ENCODE measurements at places on chromosomes 1 and 21. TPM values are rescaled to one million over a fixed set of nuclear protein-coding genes. Genes with fewer than 3 reads are reported as not detected.

DNA sequence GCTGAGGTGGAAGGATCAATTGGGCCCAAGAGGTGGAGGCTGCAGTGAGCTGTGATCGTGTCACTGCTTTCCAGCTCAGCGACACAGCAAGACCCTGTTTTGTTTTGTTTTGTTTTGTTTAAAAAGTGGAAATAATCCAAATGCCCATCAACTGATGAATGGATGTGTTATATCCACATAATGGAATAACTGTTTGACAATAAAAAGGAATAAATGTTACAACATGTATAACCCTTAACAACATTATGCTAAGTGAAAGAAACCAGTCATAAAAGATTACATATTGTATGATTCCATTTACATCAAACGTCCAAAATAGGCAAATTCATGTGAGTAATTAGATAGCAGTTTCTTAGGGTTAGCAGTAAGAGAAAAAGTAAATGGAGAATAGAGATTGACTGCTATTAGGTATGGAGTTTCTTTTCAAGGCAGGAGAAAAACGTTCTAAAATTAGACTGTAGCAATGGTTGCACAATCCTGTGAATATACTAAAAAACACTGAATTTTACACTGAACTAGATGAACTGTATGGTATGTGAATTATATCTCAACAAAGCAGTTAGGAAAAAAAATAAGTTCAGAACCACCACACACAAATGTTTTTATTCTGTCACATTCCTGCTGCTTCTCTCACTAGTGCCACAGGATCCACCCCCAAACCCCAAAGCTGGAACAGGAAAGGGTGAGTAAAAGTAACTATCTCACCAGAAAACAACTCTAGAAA is 15.7 kb downstream of the FOXJ3 start:
- DNase-seq, result no peak

DNA sequence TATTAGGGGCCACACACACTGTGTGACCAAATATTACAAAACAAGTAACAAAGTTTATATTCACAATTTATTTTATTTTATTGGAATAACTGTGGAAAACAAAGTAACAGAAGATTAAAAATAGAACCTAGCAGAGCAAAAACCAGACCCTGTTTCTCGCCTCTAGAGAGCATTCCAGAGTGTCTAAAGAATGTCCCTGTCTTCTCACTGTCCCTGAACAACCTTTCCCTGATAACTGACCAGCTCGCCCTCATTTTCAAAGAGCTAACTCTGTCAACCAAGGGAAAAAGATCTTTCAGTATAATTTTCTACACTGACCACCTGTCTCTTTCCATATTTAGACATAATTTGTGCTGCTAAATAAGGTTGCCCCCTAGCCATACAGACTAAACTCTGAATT is 646.9 kb downstream of the USP25 start:
- DNase-seq, result no peak

GRCh38 chr1:168101336-168101735 is 35.4 kb downstream of the GPR161 start:
- no peak for DNase-seq

GRCh38 chr1:172255223-172255560 is 165.3 kb upstream of the C1orf105 start:
- no peak for DNase-seq

GRCh38 chr1:235326719-235327558 is 1.0 kb downstream of the ARID4B start:
- peak; percentile 15 for DNase-seq

DNA sequence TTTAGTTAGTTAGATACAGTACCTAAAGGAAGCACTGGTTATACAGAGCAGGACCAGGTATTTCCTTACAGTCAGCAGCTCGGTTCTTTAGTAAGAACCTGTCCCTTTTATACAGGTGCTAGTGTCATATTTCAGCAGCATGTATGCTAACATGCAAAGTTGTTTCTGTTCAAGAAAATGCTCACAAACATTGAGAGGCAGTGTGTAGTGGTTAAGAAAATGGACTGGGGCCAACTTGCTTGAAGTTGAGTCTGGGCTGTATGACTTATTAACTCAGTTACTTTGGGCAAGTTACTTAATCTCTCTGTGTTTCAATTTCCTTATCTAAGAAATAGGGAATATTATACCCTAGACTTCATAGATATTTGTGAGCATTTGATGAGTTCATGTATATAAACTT is 31.1 kb downstream of the AK4 start:
- DNase-seq, result no peak

DNA sequence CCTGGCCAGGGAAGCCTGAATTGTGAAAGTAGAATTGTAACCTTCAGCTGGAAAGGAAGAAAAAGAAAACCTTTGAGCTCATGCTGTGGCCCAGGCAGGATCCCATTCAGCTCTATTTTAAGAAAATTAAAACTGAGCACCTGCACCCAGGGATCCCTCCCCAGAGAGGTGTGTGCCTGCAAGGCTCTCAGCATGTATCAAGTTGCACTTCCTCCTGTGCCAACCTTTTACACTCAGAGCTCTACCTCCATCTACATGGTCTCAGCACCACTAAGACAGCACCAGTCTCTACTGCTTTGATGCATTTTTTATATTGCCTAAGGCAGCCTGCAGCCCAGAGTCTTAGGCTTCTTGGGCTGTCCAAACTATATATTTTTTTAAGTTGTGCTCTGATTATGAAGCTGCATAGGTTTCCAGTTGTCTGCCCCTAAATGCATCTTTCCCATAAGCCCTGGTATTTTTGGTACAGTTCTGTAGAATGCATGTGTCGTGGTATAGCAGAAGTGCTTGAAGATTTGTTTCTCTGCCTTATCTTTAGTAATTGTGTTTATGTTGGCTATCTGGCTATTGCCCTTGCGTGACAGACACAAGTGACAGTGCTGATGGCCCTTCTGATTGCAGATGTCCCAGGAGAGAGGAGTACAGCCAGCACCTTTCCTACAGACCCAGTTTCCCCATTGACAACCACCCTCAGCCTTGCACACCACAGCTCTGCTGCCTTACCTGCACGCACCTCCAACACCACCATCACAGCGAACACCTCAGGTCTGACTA is 63.1 kb downstream of the PTPRC start:
- no peak for DNase-seq

DNA sequence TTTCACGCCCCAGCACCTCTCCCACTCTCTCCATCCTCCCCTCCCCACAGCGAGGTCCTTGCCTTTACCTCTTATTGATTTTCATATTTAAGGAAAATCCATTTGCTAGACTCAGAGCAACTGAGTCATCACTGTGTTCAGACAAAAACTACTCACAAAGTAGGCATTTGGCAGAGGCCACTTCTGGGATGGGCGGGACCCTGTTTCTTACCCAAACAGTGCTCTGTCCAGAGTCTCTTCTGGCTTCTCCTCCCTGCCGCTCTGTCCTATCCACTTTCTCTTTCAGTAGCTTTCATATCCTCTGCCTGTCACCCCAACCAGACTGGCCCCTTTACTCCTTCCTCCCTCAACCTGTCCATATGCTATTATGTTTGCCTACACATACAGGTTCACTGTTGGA is 2.4 kb upstream of the NAV1 start:
- no peak for DNase-seq

GRCh38 chr1:85406887-85407533 is 57.9 kb downstream of the DDAH1 start:
- DNase-seq, result peak; percentile 85

GRCh38 chr1:12473596-12474362 is 144.2 kb downstream of the DHRS3 start:
- peak; percentile 61 for DNase-seq

GRCh38 chr1:3316340-3316943 is 138.0 kb upstream of the ARHGEF16 start:
- no peak for DNase-seq

DNA sequence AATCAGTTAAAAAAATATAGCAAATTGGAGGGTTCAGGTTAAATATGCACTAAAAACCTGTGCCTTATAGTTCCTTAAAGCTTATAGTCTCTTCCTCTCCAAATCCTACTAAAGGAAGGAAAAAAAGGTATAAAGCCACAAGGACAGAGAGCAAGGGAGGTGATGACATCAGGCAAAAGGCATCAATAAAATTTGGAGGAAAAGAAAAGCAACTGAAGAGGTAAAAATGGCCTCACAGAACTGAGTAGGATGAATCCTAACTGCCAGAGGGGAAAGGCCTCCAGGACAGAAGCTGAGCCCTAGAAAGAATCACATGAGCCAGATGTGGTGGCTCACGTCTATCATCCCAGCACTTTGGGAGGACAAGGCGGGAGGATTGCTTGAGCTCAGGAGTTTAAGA is 8.1 kb downstream of the CCSAP start:
- DNase-seq, result no peak

DNA sequence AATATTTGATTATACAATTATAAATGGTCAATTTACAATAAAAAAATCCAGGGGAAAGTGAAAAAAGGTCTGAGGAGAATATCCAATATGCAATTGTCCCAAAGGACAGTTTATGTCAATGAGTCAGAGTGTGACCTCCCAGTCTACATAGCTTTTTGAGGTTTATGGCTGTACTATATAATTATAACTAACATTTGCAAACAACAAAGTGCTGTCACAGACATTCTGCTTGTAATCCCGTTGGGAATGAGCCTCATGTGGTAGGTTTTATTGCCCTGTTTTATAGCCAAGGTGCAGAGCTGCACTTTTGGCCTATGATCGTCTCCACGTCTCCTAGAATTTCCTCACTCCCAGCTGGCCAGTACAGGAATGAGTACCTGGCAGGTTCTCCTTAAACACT is 103.8 kb downstream of the ADSS2 start:
- DNase-seq, result no peak

DNA sequence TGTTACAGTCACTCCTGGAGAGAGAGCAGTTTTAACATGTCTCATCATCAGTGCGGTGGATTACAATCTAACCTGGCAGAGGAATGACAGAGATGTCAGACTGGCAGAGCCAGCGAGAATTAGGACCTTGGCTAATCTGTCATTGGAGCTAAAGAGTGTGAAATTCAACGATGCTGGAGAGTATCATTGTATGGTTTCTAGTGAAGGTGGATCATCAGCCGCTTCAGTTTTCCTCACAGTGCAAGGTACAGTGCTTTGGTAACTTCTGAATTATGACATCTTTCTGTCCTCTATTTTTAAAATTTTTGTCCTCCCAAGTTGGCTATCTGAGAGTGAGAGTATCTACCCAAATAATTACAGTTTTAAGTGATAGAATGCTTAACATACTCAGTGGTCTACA is 199.4 kb downstream of the HMCN1 start:
- DNase-seq, result no peak

GRCh38 chr1:93846206-93846991 is 32.6 kb downstream of the DNTTIP2 start:
- DNase-seq, result peak; percentile 86

DNA sequence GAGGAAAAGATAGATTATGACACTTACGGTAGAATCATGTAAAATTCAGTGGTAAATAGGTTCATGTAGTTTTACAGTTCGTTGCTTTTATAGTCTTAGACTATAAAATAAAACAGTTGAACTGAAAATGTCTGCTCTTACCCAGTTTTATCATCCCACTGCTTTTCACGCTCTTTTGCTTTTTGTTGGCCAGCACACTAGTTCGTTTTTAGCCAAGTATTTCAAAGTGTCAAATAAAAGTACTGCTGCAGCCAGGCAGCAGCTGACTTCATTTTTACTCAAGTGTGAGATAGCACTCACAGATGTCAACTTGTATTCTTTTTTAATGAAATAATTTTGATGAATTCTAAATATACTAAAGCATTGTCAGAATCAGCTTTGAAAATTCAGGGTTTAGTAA is 18.5 kb upstream of the BTG3 start:
- DNase-seq, result peak; percentile 43

DNA sequence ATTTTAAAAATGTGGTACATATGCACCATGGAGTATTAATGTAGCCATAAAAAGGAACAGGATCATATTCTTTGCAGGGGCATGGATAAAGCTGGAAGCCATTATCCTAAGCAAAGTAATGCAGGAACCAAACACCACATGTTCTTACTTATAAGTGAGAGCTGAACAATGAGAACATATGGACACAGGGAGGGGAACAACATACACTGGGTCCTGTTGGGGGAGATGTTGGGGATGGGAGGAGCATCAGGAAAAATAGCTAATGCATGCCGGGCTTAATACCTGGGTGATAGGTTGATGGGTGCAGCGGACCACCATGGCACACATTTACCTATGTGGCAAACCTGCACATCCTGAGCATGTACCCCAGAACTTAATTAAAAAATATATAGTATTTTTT is 352.5 kb upstream of the KAZN start:
- no peak for DNase-seq

DNA sequence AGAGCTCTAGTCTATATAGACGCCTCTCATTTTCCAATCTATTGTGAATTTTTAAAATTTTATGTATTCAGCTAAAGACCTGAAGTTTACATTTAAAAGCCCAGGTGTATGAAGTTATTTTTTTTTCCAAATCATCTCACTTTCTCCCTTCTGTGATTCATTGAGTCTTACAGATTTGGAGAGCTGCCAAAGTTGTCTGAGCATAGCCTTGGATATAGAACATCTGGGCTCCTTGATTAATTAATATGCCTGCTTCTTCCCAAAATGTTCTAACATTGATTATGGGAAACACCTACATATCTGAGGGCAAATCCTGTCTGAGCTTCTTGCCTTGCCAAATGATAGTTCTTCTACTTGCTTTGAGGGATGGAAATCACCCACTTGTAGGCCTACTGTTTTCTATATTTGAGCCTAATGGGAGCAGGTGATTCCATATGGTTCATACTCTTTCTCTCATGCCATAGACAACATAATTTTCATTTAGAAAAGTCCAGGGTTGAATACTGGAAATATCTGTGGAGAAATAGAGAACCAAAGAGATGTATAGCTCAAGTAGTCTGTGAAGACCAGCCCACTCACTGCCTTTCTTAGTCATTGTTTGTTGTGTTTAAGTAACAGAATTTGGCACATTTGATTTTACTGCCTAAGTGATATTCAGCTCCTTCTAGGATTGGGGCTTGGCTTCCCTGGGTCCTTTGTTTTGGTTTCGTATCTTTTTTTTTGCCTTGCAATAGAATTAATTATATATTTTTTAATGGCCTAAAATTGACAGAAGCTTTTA is 46.2 kb downstream of the MACF1 start:
- DNase-seq, result no peak

The LINGO4 gene
- polyA plus RNA-seq, result not detected

The NHLH1 gene
- 0.16 TPM for polyA plus RNA-seq

The FMOD gene
- polyA plus RNA-seq, result 73.5 TPM

The OR2T3 gene
- polyA plus RNA-seq, result not detected

The GPR37L1 gene
- polyA plus RNA-seq, result 0.06 TPM

The SLC1A7 gene
- polyA plus RNA-seq, result 0.68 TPM

The TSSK3 gene
- polyA plus RNA-seq, result 5.4 TPM

The SLC45A1 gene
- 0.82 TPM for polyA plus RNA-seq

The SLAMF1 gene
- not detected for polyA plus RNA-seq

The SLC30A2 gene
- 0.32 TPM for polyA plus RNA-seq

The FBXO42 gene
- 23.5 TPM for polyA plus RNA-seq
